ENCODE measurements at places on chromosomes 11 and 22. TPM values are rescaled to one million over a fixed set of nuclear protein-coding genes. Genes with fewer than 3 reads are reported as not detected.

- H3K4me1 ChIP-seq, result peaks cover 34% of the 10 kb centered on the region
- H3K27ac ChIP-seq, result no peak overlapping the region
- DNase-seq, result no peak
- H3K36me3 ChIP-seq, result no peaks in the 10 kb centered on the region
- no peak overlapping the region for H3K4me3 ChIP-seq
Observed at GRCh38 chr11:12240677-12241076, 130.3 kb downstream of the MICAL2 start.

The OVOL1 gene
- total RNA-seq, result not detected

- peaks cover 6% of the 10 kb centered on the region for H3K27me3 ChIP-seq
- DNase-seq, result peak; percentile 51
- H3K27ac ChIP-seq, result no peak overlapping the region
- H3K4me3 ChIP-seq, result no peak overlapping the region
- H3K36me3 ChIP-seq, result peaks cover 23% of the 10 kb centered on the region
- no peaks in the 10 kb centered on the region for H3K4me1 ChIP-seq
Observed at GRCh38 chr22:34055525-34056200, 135.4 kb upstream of the LARGE1 start.

The SLC22A25 gene
- total RNA-seq, result not detected

GRCh38 chr11:27348340-27348873 is 14.6 kb downstream of the CCDC34 start:
- no peak overlapping the region for H3K27ac ChIP-seq
- H3K36me3 ChIP-seq, result no peaks in the 10 kb centered on the region
- DNase-seq, result no peak
- H3K27me3 ChIP-seq, result no peaks in the 10 kb centered on the region
- no peak overlapping the region for H3K4me3 ChIP-seq
- peaks cover 7% of the 10 kb centered on the region for H3K4me1 ChIP-seq

- no peaks in the 10 kb centered on the region for H3K27me3 ChIP-seq
- H3K4me1 ChIP-seq, result no peaks in the 10 kb centered on the region
- no peak overlapping the region for H3K27ac ChIP-seq
- H3K36me3 ChIP-seq, result peaks cover 8% of the 10 kb centered on the region
- DNase-seq, result no peak
Observed at GRCh38 chr11:121814962-121815361, 301.1 kb downstream of the BLID start.

The MYRF gene
- 0.29 TPM for total RNA-seq

DNA sequence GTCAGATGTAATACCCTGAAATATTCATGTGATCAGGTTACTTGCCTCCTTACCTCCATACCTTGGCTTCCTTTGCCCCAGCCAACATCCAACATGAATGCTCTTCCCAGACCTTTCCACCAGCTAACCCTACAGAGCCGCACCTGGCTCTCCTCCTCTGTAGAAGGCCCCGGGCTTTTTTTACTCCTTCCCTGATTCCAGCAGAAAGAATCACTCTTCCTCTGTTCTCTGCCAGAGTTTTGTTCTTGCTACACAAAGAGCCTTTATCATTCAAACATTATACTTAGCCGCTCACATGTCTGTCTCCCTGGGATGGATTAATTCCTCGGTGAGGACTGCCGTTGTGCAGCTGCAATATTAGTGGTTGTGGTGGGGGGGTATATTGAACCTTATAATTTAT is 116.8 kb upstream of the GRAMD1B start:
- H3K27ac ChIP-seq, result no peak overlapping the region
- H3K36me3 ChIP-seq, result no peaks in the 10 kb centered on the region
- H3K4me3 ChIP-seq, result no peak overlapping the region
- peaks cover 3% of the 10 kb centered on the region for H3K27me3 ChIP-seq
- no peaks in the 10 kb centered on the region for H3K4me1 ChIP-seq
- DNase-seq, result no peak

- H3K27ac ChIP-seq, result no peak overlapping the region
- H3K36me3 ChIP-seq, result no peaks in the 10 kb centered on the region
- peaks cover 16% of the 10 kb centered on the region for H3K27me3 ChIP-seq
- H3K4me3 ChIP-seq, result no peak overlapping the region
Observed at GRCh38 chr11:117983163-117983475, 3.1 kb upstream of the IL10RA start.

DNA sequence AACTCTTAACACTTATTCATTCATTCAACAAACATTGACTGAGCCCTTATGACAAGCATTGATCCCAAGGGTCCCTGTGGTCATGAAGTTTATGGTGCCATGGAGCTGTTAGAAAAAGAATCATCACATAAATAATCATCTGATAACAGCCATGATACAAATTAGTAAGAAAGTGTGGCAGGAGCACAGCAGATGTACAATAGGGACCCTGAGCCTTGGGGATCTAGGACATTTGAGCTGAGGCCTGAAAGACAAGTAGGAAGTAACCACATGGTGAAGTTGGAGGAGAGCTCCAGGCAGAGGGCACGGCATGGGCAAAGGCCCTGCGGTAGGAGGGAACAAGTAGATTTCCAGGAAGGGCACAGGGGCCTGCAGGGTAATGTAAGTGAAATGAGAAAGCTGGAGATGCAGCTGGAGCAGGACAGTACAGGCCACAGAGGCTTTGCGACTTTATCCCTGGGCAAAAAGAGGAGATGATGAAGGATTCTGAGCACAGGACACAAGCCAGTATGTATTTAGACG is 6.8 kb upstream of the TCF20 start:
- peaks cover 6% of the 10 kb centered on the region for H3K36me3 ChIP-seq
- H3K4me1 ChIP-seq, result peaks cover 36% of the 10 kb centered on the region

DNA sequence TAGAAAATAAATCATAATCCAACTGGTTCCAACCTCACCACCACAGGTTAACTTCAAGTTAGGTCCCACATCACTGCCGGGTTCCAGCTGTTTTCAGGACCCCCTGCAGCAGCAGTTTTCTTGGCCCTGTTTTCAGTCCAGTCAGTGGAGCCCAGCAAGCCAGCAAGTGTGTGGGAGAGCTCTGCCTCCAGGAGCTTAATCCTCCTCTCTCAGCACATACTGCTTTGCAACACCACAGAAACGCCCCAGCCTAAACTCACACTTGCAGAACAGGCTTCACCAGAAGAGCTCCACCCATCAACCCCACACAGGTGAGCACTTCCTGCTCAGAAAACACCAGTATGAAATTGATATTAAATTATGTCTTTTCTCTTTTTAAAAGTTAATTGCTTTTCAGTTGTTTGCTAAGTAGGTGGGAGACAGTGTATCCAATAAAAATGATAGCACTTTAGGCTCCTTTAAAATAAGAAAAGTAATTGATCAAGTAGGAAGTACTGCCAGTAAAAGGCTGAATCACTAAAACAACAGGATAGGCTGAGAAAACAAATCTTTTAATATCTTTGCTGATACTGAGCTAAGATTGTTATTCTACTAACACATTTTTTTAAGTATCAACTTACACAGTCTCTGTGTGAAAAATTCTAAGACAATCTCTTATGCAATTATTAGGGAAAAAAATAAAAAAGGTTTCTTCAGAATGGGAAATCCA is 81.5 kb upstream of the TP53AIP1 start:
- no peak overlapping the region for H3K4me3 ChIP-seq
- no peak overlapping the region for H3K27ac ChIP-seq
- H3K36me3 ChIP-seq, result no peaks in the 10 kb centered on the region

The GLB1L2 gene
- 1.0 TPM for total RNA-seq

The CEND1 gene
- total RNA-seq, result 58.7 TPM

DNA sequence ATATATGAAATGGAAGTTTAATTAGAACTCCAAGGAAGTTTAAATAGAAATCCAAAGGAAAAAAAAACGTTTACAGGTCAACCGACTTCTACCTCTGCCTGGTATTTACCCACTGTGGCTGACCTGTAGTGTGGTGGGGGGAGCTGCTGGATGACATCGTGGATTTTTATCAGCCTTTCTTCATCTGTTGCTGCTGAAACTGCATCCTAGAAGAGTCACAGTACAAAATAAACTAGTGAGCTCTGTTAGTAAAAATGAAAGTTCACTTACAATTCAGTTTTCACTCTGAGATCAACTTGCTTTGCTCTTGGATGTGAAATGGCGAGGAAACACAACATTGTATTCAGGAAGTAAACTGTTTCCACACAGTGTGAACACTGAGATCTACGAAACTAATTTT is 43.2 kb upstream of the TP53AIP1 start:
- no peak overlapping the region for H3K4me3 ChIP-seq
- no peak overlapping the region for H3K27ac ChIP-seq
- H3K27me3 ChIP-seq, result no peaks in the 10 kb centered on the region

- DNase-seq, result peak; percentile 89
- peaks cover 3% of the 10 kb centered on the region for H3K4me1 ChIP-seq
- H3K36me3 ChIP-seq, result no peaks in the 10 kb centered on the region
- peaks cover 3% of the 10 kb centered on the region for H3K27me3 ChIP-seq
- H3K27ac ChIP-seq, result no peak overlapping the region
Observed at GRCh38 chr11:117809236-117810055, 12.4 kb upstream of the DSCAML1 start.
